Pancreas (tissue), 10 donors: ENCODE measurements at places on chromosomes 7 and 10.

DNA sequence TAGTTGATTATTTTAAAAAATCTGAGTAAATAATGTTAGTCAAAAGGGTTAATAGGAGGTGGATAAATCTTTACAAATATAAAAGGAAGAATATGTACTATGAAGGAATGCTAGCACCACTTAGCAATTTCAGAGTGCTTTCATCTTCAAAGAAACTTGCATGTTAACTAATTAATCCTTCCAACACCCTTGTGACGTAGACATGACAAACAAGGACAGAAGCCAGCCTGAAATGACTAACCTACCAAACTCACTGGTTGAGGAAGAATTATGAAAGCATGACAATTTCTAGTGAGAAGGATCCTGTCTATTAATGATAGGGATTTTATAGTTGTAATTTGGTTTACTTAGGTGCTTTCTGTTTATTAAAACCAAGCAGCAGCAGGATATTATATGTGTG, 468.0 kb upstream of the FZD8 start:
- DNase-seq, result no peak

- peak; percentile 16 for DNase-seq
These were observed 84.7 kb downstream of the TMEM178B start for GRCh38 chr7:141158561-141158960.

- no peak for DNase-seq
These were observed 113.9 kb downstream of the FZD1 start for GRCh38 chr7:91378131-91378530.

- no peak for DNase-seq
These were observed 46.3 kb downstream of the PITRM1 start for GRCh38 chr10:3126249-3126648.

DNA sequence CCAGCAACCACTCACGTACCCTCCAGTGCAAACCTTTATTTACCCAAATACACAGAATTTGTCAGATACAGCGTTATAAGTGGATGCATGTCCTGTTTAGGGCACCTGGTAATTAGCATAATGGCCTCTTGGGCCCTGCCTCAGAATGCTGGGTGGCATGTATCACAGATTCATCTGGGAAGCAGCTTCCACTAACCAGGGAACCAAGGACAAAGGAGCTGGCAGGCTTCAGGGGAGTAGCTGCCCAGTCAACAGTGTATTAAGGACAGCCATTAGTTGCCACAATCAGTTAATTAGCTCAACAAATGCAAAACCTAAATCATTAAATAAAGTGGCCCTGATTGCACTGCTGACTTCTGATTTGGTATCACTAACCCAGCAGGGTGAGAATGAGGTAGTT, 105.7 kb downstream of the RAPGEF5 start:
- DNase-seq, result no peak

GRCh38 chr7:34038816-34039470, 133.6 kb downstream of the BMPER start:
- no peak for DNase-seq

GRCh38 chr10:108894402-108895301, 1028.7 kb downstream of the XPNPEP1 start:
- no peak for DNase-seq

GRCh38 chr10:61064356-61064755, 120.4 kb upstream of the RHOBTB1 start:
- no peak for DNase-seq

DNA sequence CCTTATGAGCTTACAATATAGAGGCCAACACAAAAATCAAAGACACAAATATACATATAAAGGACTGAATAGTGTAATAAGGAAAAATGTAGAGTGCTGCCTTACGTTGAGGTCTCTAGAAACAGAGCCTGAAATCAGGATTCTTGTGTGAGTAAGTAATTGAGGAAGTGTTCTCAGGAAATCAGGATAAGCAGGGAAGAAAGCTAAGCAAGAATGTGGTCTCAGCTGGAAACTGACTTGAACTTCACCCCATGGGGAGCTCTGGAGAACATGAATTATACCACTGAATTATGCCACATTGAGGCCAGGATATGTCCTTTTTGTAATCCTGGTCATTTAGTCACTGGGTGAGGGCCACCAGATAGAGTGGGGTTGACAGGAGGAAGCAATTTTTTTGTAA, 191.9 kb downstream of the ETV1 start:
- no peak for DNase-seq

- DNase-seq, result peak; percentile 67
These were observed 267.4 kb downstream of the ADK start for GRCh38 chr10:74418285-74418872.

GRCh38 chr7:138072726-138073125, 3.5 kb upstream of the AKR1D1 start:
- DNase-seq, result no peak

- DNase-seq, result no peak
These were observed 78.8 kb upstream of the CPXM2 start for GRCh38 chr10:123970207-123970926.

GRCh38 chr10:7988989-7989388, 65.5 kb upstream of the GATA3 start:
- DNase-seq, result no peak

- DNase-seq, result no peak
These were observed 27.0 kb downstream of the AOC1 start for GRCh38 chr7:150879345-150879744.

DNA sequence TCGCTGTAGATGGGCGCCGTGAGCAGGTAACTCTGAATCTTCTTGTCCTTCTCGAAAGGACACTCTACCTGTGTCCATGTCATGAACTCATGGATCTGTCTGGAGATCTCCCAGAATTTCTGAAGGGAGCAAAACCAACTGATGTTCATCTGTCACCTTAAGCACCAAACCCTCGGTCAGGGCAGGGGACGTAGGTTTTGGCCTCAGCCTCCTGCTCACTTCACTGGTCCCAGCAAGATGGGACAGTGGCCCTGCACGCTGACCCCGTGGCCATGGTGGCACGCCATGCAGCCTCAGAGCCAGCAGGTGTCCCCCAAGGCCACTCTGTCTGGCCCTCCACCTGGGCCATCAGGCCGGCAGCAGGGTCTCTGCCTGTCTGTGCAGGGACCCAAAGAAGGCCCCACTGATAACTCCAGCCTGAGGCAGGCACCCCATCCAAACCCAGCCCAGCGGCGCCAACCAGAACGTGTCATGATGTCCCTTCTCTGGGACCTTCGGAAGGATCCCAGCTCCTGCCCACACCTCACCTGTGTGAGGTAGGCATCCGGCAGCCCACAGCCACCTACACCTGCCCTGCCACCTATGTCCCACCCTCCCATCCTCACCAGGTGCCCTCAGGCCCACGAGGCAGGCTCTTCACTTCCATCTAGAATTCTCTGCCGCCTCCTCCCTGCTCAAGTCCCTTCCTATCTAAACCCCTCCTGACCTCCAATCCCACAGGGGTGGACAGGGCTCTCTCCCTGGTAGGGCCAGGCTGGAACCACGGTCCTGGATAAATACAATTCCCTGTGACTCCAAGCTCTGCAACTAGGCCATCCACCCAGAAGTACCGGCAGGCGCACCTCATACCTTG, 59.0 kb downstream of the CSGALNACT2 start:
- no peak for DNase-seq

DNA sequence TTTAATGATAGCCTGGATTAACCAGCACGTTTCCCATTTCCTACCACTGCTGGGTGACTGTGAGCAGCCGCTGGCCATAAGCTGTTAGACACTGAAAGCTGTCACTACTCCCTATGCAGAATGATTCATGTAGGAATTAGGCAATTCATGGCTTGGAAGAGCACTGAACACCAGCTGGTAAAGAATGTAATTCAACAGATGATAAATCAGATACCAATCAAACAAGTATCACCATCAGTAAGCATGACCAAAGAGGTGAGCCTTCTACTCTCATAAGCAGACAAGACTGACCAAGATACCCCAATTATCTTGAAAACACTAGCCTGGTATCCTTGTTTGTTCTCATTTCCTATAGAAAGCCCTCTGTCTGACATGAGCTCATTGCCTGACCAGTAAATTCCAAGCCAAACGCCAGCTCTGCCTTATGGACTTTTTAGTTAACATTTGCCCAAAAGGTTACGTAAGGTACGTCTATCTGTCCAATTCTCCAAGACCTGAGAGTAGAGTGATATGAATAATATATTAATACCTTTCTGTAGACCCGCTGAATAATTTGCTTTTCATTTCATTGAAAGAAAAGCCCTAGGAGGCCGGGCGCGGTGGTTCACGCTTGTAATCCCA, 127.7 kb downstream of the ELMO1 start:
- DNase-seq, result no peak

GRCh38 chr7:517774-518629, 1.6 kb downstream of the PDGFA start:
- DNase-seq, result peak; percentile 77

DNA sequence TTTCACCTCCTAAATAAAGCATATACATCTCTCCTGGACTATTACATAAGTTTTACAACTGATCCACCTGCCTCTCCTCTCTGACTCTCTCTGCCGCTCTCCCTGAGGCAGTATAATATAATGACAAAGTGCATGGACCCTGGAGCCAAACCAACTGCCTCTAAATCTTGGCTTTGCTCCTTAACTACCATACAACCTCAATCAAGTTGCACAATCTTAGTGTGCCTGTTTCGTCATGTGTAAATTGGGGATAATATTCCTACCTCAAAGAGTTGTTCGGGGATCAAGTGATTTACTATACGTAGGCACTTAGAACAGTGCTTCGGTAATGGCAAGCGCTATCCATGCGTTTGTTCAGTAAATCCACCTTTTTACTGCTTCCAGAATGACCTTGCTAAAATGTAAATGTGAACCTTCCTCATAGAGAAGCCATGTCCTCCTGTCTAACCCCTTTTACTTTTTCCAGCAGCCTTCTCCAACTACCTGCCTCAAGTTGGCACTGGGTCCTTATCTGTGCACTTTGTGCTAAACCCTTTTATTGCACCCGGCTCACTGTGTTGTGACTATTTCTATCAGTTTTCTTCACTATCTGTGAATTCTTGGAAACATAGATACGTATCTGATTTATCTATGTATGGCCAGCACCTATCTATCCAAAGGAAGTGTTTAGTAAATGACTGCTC, 30.6 kb upstream of the DLD start:
- DNase-seq, result no peak

- DNase-seq, result no peak
These were observed 93.3 kb downstream of the FAM53B start for GRCh38 chr10:124650820-124651401.

GRCh38 chr10:24701447-24701846, 22.2 kb downstream of the ARHGAP21 start:
- DNase-seq, result no peak

GRCh38 chr10:29068302-29068701, 220.6 kb upstream of the LYZL1 start:
- no peak for DNase-seq

DNA sequence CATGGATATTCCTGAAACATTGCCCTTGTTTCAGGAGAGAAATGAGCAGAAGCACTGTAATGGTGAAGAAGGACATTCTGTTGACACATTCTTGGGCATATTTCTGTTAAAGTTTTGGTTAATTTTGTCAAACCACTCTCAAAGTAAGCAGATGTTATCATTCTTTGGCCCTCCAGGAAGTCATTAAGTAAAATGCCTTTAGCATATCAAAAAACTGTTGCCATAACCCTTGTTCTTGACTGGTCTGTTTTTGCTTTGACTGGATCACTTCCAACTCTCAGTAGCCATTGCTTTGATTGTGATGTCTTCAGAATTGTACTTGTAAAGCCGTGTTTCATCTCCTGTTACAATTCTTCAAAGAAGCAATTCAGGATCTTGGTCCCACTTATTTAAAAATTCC, 404.3 kb upstream of the LRRTM3 start:
- DNase-seq, result no peak

GRCh38 chr7:2139004-2139699, 93.6 kb downstream of the MAD1L1 start:
- DNase-seq, result peak; percentile 48

DNA sequence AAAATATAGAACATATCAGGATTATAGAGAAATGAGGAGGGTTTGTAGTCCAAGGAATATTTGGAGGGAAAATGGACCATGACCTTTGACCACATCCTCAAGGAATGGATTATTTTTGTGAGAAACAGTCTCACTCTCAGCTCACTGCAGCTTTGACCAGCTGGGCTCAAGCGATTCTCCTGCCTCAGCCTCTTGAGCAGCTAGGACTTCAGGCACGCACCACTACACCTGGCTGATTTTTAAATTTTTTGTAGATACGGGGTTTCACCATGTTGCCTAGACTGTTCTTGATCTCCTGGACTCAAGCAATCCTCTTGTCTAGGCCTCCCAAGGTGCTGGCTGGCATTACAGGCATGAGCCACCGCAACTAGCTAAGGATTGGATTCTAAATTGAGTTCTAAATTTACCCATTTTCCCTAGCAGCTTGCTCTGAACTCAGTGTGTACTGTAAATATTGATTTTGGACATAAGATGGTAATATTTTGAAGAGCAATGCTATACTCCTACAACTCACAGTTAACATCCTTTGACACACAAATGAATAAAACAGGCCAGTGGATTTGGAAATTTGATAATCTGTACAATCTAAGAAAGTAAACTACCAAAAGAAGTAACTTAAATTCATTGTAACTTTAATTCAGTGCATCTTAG, 73.8 kb downstream of the TET1 start:
- no peak for DNase-seq

DNA sequence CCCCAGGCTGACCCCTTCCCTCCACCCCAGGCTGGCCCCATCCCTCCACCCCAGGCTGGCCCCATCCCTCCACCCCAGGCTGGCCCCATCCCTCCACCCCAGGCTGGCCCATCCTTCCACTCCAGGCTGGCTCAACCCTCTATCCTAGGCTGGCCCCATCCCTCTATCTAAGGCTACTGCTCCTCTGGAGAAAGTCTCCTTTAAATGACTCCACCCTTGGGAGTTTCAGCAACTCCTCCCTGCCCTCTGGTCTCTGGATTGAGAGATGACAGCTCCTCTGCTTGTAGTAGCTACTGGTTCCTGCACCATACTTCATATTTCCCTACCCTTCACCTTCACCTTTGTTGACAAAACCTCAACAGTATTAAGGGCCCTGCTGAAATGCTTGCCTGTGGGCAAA, 8.5 kb downstream of the PRLHR start:
- no peak for DNase-seq

DNA sequence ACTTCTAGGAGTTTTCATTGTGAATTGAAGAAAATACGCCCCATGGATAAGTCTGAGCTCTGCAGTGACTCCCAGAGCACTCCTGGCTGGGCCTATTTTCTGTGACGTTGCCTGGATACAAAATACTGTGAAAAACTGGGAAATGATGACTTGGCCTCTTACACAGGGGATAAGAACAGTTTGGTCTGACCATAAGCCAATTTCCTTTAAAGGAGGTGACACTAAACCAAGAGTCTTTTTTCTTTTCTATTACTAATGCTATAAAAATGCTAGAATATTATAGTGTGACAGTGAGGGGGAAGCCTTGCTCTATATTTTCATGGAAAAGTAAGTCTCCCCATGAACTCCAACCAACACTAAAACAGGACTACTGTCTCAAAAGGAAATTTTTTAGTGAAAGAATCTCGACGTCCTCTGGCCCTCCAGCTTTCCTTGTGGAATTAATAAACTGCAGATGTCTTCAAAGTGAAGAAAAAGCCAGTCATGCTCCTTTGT, 45.5 kb downstream of the MYOF start:
- no peak for DNase-seq
